ENCODE measurements at places on chromosomes 16 and 17. TPM values are rescaled to one million over a fixed set of nuclear protein-coding genes. Genes with fewer than 3 reads are reported as not detected.
A peak's percentile ranks its signal among the peaks of the same experiment; 100 is the strongest.

Gene CPHXL2
- not detected for total RNA-seq

GRCh38 chr17:29005936-29006511 lies at the start of gene SEZ6:
Gene SEZ6 (minus strand): TSS chr17:29006033. CDS start chr17:29005869, 164 bp downstream.
- DNase-seq: peak; percentile 74
- H3K27me3 ChIP-seq: peaks cover 54% of the 10 kb centered on the region
- no peak within 1 kb of the TSS for H3K27ac ChIP-seq
- peak within 1 kb of the TSS; percentile 27 for H3K4me3 ChIP-seq
- H3K4me1 ChIP-seq: peaks cover 13% of the 10 kb centered on the region

Gene C16orf92
- total RNA-seq: not detected

GRCh38 chr17:41428591-41429291 lies 4.4 kb upstream of the KRT37 start:
- H3K36me3 ChIP-seq: no peaks in the 10 kb centered on the region
- H3K27ac ChIP-seq: no peak overlapping the region
- H3K4me1 ChIP-seq: no peaks in the 10 kb centered on the region
- H3K27me3 ChIP-seq: no peaks in the 10 kb centered on the region
- no peak overlapping the region for H3K4me3 ChIP-seq
- no peak for DNase-seq

- no peaks in the 10 kb centered on the region for H3K36me3 ChIP-seq
- H3K4me1 ChIP-seq: peaks cover 54% of the 10 kb centered on the region
- no peak overlapping the region for H3K4me3 ChIP-seq
- DNase-seq: peak; percentile 66
Measured at GRCh38 chr16:89330177-89330856, 112.8 kb downstream of the ZNF778 start.

Gene CDH13
- total RNA-seq: not detected

Gene KRT16
- not detected for total RNA-seq

- H3K36me3 ChIP-seq: peaks cover 21% of the 10 kb centered on the region
- no peaks in the 10 kb centered on the region for H3K27me3 ChIP-seq
- DNase-seq: no peak
- peak overlapping the region; percentile 98 for H3K4me3 ChIP-seq
- H3K27ac ChIP-seq: peak overlapping the region; percentile 99
Measured at GRCh38 chr17:38798614-38799500, 499 bp downstream of the PIP4K2B start.

- H3K4me3 ChIP-seq: no peak overlapping the region
- no peaks in the 10 kb centered on the region for H3K27me3 ChIP-seq
- no peaks in the 10 kb centered on the region for H3K36me3 ChIP-seq
Measured at GRCh38 chr17:17344507-17345293, 41.5 kb downstream of the NT5M start.

Gene KIF19
- 0.58 TPM for total RNA-seq

Gene CLEC18B
- total RNA-seq: not detected

DNA sequence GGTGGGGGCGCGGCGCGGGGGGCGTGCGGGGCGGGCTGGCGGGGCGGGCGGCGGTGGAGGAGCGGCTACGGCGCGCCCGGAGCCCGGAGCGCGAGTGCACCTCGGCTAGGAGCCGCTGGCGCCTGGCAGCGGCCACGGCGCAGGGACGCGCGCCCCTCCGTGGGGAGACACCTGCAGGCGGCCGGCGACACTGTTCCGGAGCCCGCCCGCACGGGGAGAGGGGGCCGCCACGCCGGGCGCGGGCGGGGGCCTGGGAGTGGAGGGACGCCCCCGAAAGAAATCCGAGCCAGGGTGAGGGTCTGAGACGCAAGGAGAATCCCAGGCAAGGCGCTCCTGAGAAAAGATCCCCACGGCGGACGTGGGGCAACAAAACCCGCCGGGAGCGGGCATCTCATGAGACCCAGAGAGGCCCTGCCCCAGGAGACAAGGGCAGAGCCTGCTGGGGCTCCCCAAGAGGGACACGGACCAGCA lies at the start of gene GSG1L:
GSG1L (minus strand) TSS at position 124 of the 471 bp plus-strand sequence. CDS start 290 bp downstream, outside the sequence.
- no peaks in the 10 kb centered on the region for H3K36me3 ChIP-seq
- no peak within 1 kb of the TSS for H3K27ac ChIP-seq
- peak within 1 kb of the TSS; percentile 36 for H3K4me3 ChIP-seq
- H3K27me3 ChIP-seq: peaks cover 12% of the 10 kb centered on the region

Gene GAST
- total RNA-seq: 32.7 TPM

GRCh38 chr16:72987480-72987901 lies 60.4 kb downstream of the ZFHX3 start:
- peaks cover 55% of the 10 kb centered on the region for H3K4me1 ChIP-seq
- no peak for DNase-seq
- H3K4me3 ChIP-seq: no peak overlapping the region
- peak overlapping the region; percentile 87 for H3K27ac ChIP-seq

Gene MYL11
- not detected for total RNA-seq

- DNase-seq: no peak
- no peaks in the 10 kb centered on the region for H3K4me1 ChIP-seq
- H3K36me3 ChIP-seq: no peaks in the 10 kb centered on the region
- no peak overlapping the region for H3K4me3 ChIP-seq
Measured at GRCh38 chr17:10585529-10585928, 36.1 kb upstream of the MYH2 start.

DNA sequence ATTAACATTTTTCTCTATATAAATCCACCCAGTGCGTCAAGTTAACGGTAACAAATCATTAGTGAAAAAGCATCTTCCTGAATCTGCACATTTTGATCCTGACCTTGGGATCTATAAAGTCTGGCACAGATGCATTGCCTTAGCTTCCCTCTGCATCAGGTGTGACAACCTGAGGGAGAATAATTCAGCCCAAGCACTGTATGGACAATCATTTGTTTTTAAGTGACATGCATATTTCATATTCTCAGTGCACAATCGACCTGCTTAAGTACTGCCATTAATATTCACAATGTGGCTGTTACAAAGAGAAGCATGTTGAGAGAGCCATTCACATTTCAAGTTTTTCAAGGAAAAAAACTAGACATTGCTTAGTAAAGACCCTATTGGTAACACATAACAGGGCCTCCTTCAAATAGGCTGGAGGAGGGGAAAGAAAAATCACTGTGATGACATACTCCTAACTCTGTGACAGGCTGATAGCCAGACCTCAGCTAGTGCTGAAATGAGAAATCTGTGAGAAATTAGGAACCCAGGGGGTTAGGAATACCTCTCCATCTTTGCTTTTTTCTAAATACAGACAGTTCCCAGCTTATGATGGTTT lies 505.3 kb upstream of the CDH5 start:
- H3K4me3 ChIP-seq: no peak overlapping the region
- no peaks in the 10 kb centered on the region for H3K4me1 ChIP-seq
- no peak for DNase-seq
- H3K36me3 ChIP-seq: no peaks in the 10 kb centered on the region
- H3K27me3 ChIP-seq: peaks cover 4% of the 10 kb centered on the region

DNA sequence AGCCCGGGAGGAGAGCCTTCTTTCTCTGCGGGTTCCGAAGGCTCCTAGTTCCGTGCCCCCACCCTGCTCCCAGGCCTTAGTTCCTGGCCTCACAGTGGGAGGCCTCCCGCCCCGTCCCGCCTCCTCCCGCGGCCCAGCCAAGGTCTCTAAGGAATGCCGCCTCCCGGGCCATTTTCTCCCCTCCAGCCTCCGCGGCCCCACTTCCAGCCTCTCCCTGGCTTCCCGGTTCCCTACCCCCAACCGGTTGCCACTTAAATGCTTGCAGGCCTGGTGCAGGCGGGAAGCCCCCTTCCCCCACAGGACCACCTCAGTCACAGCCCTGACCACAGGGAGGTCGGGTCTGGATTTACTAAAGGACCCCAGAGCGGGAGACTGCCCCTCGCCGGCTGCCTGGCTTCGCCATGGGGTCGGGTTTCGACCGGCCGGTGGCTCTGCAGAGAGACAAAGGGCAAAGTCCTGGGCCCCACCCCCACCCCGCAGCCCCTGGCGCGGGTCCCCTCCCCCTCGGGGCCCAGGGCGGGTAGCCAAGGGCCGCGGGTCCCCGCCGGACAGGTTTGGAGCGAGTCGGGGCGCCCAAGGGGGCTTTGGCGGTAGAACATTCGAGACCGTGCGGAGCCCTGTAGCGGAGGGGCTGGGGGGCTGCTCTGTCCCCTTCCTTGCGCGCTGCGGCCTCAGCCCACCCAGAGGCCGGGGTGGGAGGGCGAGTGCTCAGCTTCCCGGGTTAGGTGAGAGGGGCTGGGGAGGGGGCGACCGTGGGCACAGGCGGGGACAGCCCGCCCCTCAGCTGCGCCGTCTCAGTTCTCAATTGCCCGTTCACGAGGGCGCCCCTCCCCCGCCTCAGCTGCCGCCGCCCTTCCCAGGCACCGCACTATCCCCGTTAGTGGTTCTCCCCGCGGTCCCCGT lies 16.4 kb downstream of the IGF2BP1 start:
- no peak overlapping the region for H3K27ac ChIP-seq
- H3K4me1 ChIP-seq: no peaks in the 10 kb centered on the region
- DNase-seq: no peak
- no peaks in the 10 kb centered on the region for H3K36me3 ChIP-seq

Gene UBALD1
- 0.58 TPM for total RNA-seq

Gene CDR2L
- 45.5 TPM for total RNA-seq

DNA sequence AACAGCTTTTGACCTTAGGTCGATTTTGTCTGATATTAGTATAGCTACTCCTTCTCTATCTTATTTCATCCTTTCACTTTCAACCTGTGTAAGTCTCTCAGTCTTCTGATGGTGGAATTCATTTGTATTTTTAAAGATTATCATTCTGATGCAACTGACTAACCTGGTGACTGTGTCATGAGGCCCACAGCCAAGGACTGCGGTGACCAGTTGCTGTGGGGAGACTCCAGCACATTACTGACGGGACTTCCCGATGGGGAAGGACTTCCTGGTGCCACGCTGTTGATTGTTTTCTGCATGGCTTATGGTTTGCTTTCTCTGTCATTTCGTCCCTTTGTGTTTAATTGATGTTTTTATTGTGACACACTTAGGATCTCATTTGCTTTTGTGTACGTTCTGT lies 34.2 kb downstream of the RMI2 start:
- H3K36me3 ChIP-seq: no peaks in the 10 kb centered on the region
- H3K27ac ChIP-seq: no peak overlapping the region
- no peak overlapping the region for H3K4me3 ChIP-seq
- peak; percentile 54 for DNase-seq

Gene KRT31
- not detected for total RNA-seq

GRCh38 chr16:74718140-74718539 lies 17.5 kb upstream of the MLKL start:
- H3K4me1 ChIP-seq: no peaks in the 10 kb centered on the region
- no peaks in the 10 kb centered on the region for H3K27me3 ChIP-seq
- peaks cover 21% of the 10 kb centered on the region for H3K36me3 ChIP-seq
- no peak overlapping the region for H3K4me3 ChIP-seq

GRCh38 chr17:64154717-64155116 lies 24.8 kb upstream of the ERN1 start:
- H3K27me3 ChIP-seq: no peaks in the 10 kb centered on the region
- H3K4me1 ChIP-seq: peaks cover 36% of the 10 kb centered on the region
- H3K36me3 ChIP-seq: peaks cover 3% of the 10 kb centered on the region

DNA sequence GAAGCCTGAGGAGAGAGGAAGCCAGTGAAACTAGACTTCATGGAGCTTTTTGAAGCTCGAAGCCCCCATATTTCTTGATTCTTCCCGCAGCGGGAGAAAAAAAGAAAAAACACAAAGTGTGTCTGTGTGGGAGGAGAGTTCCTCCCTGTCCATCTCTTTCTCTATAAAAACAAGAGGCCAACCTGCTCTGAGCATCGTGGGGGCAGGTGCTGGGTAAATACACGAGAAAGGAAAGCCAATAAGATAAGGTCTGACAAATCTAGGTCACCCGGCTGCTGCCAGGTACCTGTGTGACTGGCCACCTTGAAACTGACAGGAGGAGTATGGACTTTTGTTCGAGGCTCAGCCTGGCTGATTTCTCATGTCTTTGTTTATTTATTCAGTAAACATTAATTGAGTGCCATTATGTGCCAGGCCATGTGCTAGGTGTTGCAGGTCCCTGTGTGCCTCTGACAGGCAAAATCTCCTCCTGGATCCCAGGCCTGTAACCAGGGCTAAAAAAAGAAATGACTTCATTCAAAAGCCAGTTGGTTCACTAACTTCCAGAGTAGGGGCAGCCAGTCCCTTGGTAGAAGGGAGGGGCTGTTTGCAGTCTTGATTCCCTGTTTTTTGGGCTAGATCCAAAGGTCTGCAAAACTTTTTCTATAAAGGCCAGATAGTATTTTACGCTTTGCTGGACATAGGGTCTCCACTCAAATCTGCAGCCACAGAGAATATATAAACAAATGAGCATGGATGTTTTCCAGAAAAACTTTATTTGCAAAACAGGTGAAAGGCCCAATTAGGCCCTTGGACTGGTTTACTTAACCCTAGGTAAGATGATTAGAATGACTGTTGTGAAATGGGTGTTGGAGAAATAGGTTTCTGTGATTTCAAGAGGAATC lies 35.6 kb downstream of the YPEL2 start:
- no peaks in the 10 kb centered on the region for H3K36me3 ChIP-seq
- H3K27me3 ChIP-seq: no peaks in the 10 kb centered on the region
- peaks cover 95% of the 10 kb centered on the region for H3K4me1 ChIP-seq

Gene PERCC1
- 2.0 TPM for total RNA-seq

DNA sequence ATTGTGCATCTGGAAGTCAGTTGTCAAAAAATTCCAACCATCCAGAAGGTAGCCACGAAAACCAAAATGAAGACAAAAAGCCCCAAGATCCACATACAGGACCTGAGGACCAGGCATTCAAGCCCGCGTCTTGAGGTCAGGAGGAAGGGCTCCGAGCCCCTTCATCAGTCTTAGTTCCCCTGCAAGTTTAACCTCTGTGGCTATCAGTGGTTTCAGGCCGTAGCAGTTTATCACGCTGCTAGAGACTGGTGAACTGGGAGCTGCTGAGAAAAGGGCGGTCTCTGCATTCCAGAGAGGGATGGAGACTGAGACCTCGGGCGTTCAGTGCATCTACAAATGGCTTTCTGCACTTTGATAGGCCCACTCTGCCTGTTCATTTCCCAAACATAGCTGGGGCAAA lies 70.6 kb downstream of the IRF8 start:
- peaks cover 16% of the 10 kb centered on the region for H3K4me1 ChIP-seq
- no peak overlapping the region for H3K27ac ChIP-seq
- H3K36me3 ChIP-seq: no peaks in the 10 kb centered on the region
- H3K27me3 ChIP-seq: no peaks in the 10 kb centered on the region

GRCh38 chr16:83409347-83409746 lies 398.4 kb upstream of the HSBP1 start:
- DNase-seq: no peak
- no peak overlapping the region for H3K4me3 ChIP-seq
- H3K4me1 ChIP-seq: no peaks in the 10 kb centered on the region
- H3K27ac ChIP-seq: no peak overlapping the region

Gene CCL5
- 21.7 TPM for total RNA-seq

- no peak for DNase-seq
- no peak overlapping the region for H3K27ac ChIP-seq
- H3K4me3 ChIP-seq: no peak overlapping the region
- H3K27me3 ChIP-seq: no peaks in the 10 kb centered on the region
Measured at GRCh38 chr17:36888236-36888951, 48.9 kb upstream of the LHX1 start.

- no peaks in the 10 kb centered on the region for H3K36me3 ChIP-seq
- H3K27ac ChIP-seq: peak overlapping the region; percentile 35
- H3K4me3 ChIP-seq: no peak overlapping the region
Measured at GRCh38 chr17:68733241-68734176, 132.3 kb upstream of the FAM20A start.

- H3K4me3 ChIP-seq: no peak overlapping the region
- peaks cover 60% of the 10 kb centered on the region for H3K4me1 ChIP-seq
- DNase-seq: peak; percentile 34
- H3K36me3 ChIP-seq: peaks cover 28% of the 10 kb centered on the region
- no peak overlapping the region for H3K27ac ChIP-seq
Measured at GRCh38 chr16:14635395-14636165, 2.8 kb downstream of the BFAR start.

- no peaks in the 10 kb centered on the region for H3K4me1 ChIP-seq
- H3K36me3 ChIP-seq: peaks cover 5% of the 10 kb centered on the region
- H3K27me3 ChIP-seq: no peaks in the 10 kb centered on the region
- no peak overlapping the region for H3K4me3 ChIP-seq
Measured at GRCh38 chr17:75925912-75926311, 14.9 kb downstream of the FBF1 start.

GRCh38 chr17:2964831-2965230 lies 98.6 kb downstream of the OR1D5 start:
- H3K4me1 ChIP-seq: peaks cover 44% of the 10 kb centered on the region
- H3K27me3 ChIP-seq: no peaks in the 10 kb centered on the region
- H3K27ac ChIP-seq: peak overlapping the region; percentile 76
- no peak overlapping the region for H3K4me3 ChIP-seq
- H3K36me3 ChIP-seq: no peaks in the 10 kb centered on the region

Measured in stomach (tissue), 19 donors.